ENCODE measurements at places on chromosomes 4 and X.

DNA sequence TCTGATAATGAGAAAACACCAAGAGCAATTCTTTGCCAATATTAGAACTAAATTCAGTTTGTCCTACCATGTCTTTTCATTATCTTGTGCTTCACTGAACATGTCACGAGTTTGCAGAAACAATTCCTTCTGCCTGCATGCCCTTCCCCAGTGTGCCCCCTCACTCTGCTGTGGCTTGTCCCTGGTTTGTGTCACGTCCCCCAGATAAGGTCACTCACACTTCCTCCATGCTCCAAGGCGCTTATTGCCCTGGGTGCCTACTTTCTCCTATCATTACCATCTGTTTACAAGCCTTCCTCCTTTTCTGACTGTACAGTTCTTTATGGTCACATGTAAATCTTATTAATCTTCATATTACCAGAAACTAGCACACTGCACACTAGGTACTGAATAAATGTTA is 394.1 kb downstream of the KCNIP4 start:
- no peak for DNase-seq

- no peak for DNase-seq
These were observed 167.5 kb downstream of the CDS1 start for GRCh38 chr4:84750260-84750959.

- DNase-seq = no peak
These were observed 136.2 kb downstream of the ELOVL6 start for GRCh38 chr4:110062166-110062565.

DNA sequence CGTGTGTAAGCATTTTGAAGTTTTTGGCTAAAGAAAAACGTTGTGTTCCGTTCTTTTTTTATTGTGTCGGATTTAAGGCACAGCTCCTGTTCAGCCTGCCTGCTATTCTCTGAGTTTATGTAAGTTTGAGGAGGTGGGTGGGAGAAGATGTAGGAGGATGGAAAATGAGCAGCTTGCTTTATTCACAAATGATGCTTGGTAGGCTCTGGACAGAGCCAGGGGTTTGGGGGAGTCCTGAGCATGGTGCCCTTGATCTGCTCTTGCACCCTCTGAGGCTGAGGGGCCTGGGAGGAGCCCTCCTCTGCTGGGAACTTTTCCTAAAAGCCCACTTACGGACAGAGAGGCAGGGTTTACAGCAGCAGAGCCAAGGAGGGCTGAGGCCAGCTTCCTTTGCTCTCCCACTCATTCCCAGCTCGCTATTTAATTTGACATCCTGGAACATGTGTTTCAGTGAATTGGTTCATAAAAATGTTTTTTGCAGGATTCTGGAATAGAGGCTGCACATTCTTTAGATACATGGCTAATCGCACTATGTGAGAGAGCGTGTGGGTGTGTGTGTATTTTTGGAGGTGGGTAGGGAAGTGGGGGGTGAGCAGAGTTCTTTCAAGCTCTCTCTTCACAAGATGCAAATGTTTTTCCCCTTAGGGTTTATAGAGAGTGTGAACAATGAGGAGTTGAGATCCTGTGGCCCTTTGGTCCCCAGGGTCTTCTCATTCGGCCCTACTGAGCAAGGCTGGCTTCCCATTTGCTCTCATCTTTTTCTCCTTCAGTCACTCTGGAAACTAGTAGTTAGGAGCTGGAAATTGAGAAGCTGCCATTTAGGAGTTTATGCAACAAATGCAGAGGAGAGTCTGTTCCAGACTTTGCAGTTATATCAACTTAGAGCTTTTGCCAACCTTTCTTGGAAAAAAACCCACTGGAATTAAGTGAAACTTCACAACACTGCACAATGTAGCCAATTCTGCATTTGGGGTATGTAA is 32.1 kb downstream of the TMEM131L start:
- DNase-seq = no peak

- DNase-seq = peak; percentile 33
These were observed 24.5 kb upstream of the PJA1 start for GRCh38 chrX:69189576-69190371.

GRCh38 chrX:71532078-71532752 is 689 bp upstream of the OGT start:
- no peak for DNase-seq

GRCh38 chr4:184782731-184783373 is 42.9 kb downstream of the ACSL1 start:
- DNase-seq = no peak

- no peak for DNase-seq
These were observed 740.1 kb downstream of the KLHL13 start for GRCh38 chrX:117376460-117376859.

- no peak for DNase-seq
These were observed 12.0 kb downstream of the TMSB4X start for GRCh38 chrX:12986886-12987285.

DNA sequence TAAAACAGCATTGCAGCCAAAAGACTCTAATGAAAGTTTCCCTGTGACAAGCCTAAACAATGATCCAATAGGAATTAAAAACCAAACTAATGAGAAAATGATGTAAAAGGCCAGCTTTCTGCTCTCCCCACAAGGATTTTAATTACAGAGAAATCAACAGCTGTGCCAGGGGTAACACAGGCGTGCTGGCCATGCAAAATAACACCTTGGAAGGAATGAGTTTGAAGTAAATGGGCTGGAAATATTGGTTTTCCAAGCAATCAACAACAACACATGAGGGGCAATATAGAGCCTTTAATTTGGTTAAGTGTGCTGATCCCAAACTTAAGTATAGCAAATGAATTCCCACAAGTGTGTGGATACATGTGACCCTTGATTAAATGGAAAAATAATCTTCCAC is 56.9 kb downstream of the NDNF start:
- no peak for DNase-seq

Data from left ventricle myocardium inferior (tissue), 1 donor.